Activated T-helper 1 cell treated with Interleukin-2 at 50 U/mL for 16 hours (primary cell): ENCODE measurements at places on chromosomes 11 and 22.
A peak's percentile ranks its signal among the peaks of the same experiment; 100 is the strongest.

GRCh38 chr11:31340903-31341572 lies 28.5 kb downstream of the DCDC1 start:
- DNase-seq = no peak

- no peak for DNase-seq
Observed at GRCh38 chr11:86519064-86519911, 144.6 kb downstream of the CCDC81 start.

DNA sequence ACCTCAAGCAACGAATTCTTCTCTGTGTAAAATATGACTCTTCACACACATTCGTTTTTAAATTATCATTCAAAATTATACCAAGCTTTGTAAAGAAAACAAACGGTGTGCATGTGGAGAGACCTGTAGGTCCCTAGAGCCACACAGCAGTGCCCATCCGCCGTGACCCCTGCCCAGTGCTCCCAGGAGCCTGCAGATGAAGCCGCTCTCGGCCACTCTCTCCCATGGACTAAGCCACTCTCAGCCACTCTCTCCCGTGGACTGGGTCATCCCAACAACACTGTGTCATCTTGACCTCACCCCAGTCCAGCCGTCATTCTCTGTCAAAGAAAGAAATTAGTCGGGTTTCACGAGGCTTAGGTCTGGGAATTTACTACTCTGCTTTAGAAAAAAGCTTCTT lies 391.6 kb downstream of the BRD1 start:
- DNase-seq = no peak

GRCh38 chr11:46711303-46711702 lies 7.7 kb upstream of the F2 start:
- DNase-seq = no peak

DNA sequence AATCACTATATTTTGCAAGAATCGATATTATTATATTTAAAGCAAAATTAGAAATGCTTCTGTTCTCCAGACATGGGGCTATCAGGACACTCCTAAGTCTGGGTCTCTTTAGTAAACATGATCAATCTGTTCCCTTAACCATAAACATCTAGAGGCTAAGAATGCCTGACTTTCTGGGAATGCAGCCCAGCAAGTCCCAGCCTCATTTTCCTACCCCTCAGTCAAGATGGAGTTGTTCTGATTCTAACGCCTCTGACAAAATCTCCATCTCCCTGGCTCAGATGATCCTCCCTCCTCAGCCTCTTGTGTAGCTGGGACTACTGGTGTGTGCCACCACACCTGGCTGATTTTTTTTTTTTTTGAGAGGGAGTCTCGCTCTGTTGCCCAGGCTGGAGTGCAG lies 35.0 kb downstream of the SLCO2B1 start:
- no peak for DNase-seq

DNA sequence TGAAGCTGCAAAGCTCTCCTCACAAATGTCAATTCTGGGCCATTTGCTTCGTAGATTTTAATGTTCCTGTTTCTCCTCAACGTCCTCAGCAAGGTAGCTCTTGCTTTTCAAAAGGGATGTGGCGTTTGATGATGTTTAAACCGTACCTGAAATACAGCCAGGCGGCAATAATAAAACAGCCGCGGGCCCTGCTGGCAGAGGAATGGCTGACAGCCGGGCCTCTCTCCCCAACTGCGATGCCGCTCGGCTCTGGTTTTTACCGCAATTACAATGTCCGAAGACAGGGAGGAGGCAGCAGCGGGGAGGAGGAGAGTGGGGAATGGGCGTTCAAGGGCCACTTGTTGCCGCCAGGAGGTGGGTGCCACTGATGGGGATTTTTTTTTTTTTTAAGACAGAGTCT lies 27.5 kb downstream of the MACROD1 start:
- DNase-seq = no peak

- no peak for DNase-seq
Observed at GRCh38 chr11:121564948-121565684, 112.3 kb upstream of the SORL1-AS1 start.

- DNase-seq = no peak
Observed at GRCh38 chr11:128451652-128452470, 135.5 kb downstream of the ETS1 start.

GRCh38 chr11:134471716-134472455 lies 59.8 kb upstream of the B3GAT1 start:
- DNase-seq = no peak

DNA sequence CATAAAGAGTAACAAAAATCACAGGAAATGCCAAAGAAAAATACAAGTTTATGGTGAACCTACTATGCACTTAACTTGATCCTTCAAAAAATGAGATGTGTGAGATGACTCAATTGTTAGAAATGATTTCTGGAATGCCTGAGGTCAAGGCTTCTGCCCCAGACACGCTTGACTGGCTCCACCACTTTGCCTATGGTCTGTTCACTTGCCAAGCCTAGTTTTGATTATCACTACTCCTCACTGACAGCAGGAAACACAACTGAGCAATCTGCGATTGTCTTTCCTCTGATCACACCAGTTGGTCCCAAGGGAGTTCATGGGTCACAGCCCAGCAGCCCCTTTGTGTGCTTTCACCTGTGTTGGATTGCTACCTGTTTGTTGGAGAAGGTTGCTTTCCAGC lies 20.6 kb upstream of the PRDM10 start:
- DNase-seq = no peak

GRCh38 chr11:44634401-44635281 lies 69.2 kb downstream of the CD82 start:
- DNase-seq = no peak

DNA sequence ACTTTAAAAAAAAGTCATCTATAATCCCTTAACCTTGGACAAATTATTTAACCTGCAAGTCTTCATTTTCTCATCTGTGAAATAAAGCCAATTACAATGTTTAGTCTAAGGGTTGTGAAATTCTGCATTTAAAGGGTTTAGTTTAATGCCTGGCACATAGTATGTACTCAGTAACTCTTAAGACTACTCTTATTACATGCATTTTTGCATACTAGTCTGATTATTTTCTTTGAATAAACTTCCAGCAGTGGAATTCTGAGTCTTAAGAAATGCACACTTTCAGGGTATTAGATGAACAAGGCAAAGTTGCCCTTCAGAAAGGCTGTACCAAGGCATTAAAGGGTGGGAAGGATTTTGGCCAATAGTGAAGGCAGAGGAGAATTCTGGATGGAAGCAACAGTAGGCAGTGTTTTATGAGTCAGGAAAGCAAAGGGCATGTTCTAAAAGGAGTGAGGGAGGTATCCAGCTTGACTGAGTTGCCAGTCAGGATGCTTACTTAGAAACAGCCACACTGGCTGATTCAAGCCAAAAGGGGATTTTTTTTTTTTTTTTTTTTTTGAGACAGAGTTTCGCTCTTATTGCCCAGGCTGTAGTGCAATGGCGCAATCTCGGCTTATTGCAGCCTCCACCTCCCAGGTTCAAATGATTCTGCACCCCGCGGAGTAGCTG lies 50.5 kb downstream of the SWAP70 start:
- no peak for DNase-seq

DNA sequence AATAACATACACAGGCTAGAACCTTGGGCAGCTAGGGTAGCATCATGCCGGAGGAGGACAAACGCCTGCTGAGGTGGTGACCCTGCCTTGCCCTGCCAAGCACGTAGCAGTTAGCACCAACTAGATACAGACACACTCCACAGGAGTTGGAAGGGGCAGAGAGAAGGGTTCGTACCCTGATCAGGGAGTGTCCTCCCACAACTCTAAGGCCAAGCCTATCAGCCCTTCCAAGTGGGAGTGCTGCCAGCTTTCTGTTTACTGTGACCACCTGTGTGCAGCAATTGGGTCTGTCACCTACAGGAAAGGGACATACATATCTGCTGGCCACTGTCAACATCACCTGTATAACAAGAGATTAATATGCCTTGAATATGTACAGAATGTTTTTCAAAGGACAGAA lies 1.9 kb upstream of the THAP7 start:
- no peak for DNase-seq

- no peak for DNase-seq
Observed at GRCh38 chr11:68655406-68655805, 28.9 kb upstream of the GAL start.

GRCh38 chr11:111731821-111732220 lies 34.4 kb downstream of the PPP2R1B start:
- DNase-seq = no peak

GRCh38 chr22:43269246-43269645 lies 73.9 kb downstream of the SCUBE1 start:
- no peak for DNase-seq

GRCh38 chr11:116505298-116506262 lies 267.2 kb downstream of the BUD13 start:
- DNase-seq = no peak

GRCh38 chr22:19098157-19098556 lies 24.1 kb downstream of the DGCR2 start:
- no peak for DNase-seq

GRCh38 chr22:22168190-22168940 lies 76.2 kb upstream of the VPREB1 start:
- no peak for DNase-seq

- no peak for DNase-seq
Observed at GRCh38 chr11:68924073-68924925, 20.6 kb downstream of the IGHMBP2 start.

DNA sequence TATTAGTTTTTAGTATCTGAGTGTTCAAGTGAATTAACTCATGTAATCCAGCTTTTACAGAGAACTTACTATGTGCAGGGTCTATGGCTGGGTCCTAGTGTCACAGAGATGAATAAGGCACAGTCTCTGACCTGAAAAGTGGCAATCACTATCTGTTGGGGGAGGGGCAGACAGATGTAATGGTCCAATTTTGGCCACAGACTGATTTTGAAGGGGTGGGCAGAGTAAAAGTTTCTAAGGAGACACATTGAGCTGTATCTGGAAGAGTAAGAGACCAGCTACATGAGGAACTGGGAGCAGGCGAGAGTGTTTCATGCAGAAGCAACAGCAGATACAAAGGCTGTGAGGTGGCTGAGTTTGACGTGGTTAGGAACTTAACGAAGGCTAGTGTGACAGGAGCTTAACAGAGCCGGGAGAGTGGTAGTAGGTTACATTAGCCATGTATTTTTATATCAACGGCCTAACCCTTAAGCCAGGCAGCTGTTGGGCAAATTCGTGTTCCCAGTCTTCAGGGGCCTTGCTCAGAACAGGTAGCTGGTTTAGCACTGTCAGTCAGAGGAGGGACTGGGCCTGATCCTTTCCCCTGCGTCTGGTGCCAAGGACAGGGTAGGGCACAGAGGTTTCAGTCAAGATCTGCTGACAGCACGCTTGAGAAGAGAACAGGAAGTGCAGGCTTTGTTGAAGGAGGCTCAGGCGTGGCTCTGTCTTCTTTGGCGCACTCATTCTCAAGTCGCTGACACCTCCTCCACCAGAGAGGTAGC lies 1.4 kb upstream of the STIM1 start:
- DNase-seq = peak; percentile 52

DNA sequence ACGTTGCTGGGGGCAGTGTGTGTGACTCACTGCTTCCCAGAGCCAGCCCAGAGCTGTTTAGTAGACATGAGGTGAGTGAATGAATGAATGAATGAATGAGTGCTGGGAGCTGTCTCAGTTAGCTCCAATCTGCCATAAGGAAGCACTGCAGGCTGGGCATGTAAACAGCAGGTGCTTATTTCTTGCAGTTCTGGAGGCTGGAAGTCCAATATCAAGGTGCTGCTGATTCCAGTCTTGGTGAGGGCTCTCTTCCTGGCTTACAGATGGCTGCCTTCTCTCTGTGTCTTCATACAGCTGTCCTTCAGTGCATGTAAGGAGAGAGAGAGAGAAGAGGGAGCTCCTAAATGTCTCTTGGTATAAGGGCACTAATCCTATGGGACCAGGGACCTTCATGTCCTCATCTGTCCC lies 4.1 kb downstream of the C11orf21 start:
- no peak for DNase-seq

- DNase-seq = no peak
Observed at GRCh38 chr11:79237703-79238102, 203.1 kb downstream of the TENM4 start.

GRCh38 chr11:18294862-18295261 lies 27.1 kb downstream of the HPS5 start:
- no peak for DNase-seq

DNA sequence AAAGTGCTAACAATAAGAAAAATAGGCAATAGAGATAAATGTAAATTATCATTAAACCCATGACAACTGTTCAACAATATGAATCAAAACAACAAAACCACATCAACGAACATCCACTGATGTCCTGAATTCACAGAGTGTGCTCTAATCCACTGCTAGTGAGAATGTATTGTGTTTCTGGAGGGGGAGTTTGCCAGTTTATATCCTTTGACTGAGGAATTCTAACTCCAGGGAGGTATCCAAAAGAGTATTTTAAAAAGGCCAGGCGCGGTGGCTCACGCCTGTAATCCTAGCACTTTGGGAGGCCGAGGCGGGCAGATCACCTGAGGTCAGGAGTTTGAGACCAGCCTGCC lies 1.7 kb upstream of the WEE1 start:
- no peak for DNase-seq

GRCh38 chr11:124798991-124799347 lies 1.2 kb downstream of the MSANTD2 start:
- DNase-seq = no peak

DNA sequence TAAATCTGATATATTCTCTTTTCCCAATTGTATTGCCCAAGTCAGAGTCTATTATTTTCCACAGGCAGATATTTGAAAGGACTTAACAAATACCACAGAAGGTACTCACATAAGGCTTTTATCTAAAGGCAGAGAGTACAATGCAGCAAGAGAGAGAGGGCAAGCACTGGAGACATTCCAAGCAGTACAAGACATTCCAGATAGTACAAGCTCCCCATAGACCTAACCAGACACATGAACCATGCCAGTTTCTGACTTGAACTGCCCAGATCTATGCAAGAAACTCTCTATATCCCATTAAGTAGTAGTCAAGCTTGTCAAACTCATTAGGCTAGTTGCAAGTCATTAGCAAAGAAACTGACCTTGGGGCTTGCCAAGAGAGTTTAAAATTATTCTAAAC lies 11.2 kb upstream of the MS4A6E start:
- DNase-seq = no peak

GRCh38 chr11:3803726-3804495 lies 4.4 kb upstream of the PGAP2 start:
- no peak for DNase-seq

- DNase-seq = no peak
Observed at GRCh38 chr22:29949872-29950271, 66.9 kb downstream of the MTMR3 start.
